Chondrocyte (in vitro differentiated cells): ENCODE measurements at places on chromosomes 16 and 17. TPM values are rescaled to one million over a fixed set of nuclear protein-coding genes. Genes with fewer than 3 reads are reported as not detected.

GRCh38 chr16:17154981-17155380, 315.8 kb downstream of the XYLT1 start:
- DNase-seq = no peak
- H3K4me1 ChIP-seq = no peaks in the 10 kb centered on the region
- no peak overlapping the region for H3K27ac ChIP-seq

DNA sequence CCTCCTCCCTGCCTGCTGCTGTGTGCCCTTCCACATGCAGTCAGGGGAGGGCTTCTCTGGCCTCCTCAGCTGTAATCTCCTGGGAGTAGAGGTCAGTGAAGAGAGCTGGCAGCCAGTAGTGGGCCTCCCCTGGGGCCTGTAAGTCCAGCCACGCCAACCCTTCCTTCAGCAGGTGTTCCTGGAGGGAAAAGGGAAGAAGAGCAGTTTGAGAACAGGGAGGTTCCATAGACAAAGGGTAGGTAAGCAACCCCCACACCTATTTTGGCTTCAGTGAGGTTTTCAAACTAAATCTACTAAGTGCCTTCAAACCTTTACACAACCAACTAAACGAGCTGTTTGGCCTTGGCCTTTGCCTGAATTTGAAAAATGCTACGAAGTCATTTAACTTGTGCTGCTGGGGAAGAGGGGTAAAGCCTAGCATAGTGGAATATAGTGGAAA, 14.2 kb downstream of the SNF8 start:
- peaks cover 40% of the 10 kb centered on the region for H3K36me3 ChIP-seq
- H3K4me1 ChIP-seq = peaks cover 24% of the 10 kb centered on the region
- DNase-seq = no peak
- H3K27me3 ChIP-seq = no peaks in the 10 kb centered on the region
- no peak overlapping the region for H3K4me3 ChIP-seq

EPN3 gene
- not detected in 3 replicates for total RNA-seq

CCL18 gene
- total RNA-seq = not detected in 3 replicates

GRCh38 chr17:3558603-3559269, 1.1 kb upstream of the TRPV3 start:
- no peaks in the 10 kb centered on the region for H3K27me3 ChIP-seq
- H3K27ac ChIP-seq = peak overlapping the region; percentile 41
- no peak for DNase-seq
- H3K4me1 ChIP-seq = peaks cover 9% of the 10 kb centered on the region
- no peaks in the 10 kb centered on the region for H3K36me3 ChIP-seq
- no peak overlapping the region for H3K4me3 ChIP-seq
